ENCODE measurements at places on chromosomes 16 and 17.

- DNase-seq: peak; percentile 67
These were observed 89.8 kb downstream of the CYB561 start for GRCh38 chr17:63356337-63356757.

DNA sequence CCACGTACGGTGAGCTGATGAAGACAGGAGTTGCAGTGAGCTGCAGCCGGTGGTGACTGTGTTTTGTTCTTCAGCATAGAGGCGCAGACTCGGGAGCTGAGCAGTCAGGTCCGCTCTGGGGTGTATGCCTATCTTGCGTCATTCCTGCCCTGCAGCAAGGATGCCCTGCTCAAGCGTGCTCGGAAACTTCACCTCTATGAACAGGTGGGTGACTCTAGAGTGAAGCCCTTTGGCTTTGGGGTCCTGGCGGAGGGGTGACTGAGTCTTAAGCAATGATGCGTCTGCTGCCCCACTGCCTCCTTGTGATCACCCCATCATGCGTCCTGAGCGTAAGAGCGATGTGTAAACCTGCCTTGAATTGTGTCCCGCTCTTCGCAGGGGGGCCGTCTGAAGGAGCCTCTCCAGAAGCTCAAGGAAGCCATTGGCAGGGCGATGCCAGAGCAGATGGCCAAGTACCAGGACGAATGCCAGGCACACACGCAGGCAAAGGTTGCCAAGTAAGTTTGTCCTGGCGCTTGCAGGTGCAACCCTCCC is 22.9 kb downstream of the UBN1 start:
- no peak for DNase-seq

- no peak for DNase-seq
These were observed 142.1 kb downstream of the SLC39A11 start for GRCh38 chr17:72950242-72950931.

- no peak for DNase-seq
These were observed 5.2 kb downstream of the ASGR1 start for GRCh38 chr17:7173687-7174602.

GRCh38 chr16:22355487-22355908 is 18.9 kb downstream of the CDR2 start:
- no peak for DNase-seq

- peak; percentile 94 for DNase-seq
These were observed 44.1 kb downstream of the COG7 start for GRCh38 chr16:23408823-23409298.

DNA sequence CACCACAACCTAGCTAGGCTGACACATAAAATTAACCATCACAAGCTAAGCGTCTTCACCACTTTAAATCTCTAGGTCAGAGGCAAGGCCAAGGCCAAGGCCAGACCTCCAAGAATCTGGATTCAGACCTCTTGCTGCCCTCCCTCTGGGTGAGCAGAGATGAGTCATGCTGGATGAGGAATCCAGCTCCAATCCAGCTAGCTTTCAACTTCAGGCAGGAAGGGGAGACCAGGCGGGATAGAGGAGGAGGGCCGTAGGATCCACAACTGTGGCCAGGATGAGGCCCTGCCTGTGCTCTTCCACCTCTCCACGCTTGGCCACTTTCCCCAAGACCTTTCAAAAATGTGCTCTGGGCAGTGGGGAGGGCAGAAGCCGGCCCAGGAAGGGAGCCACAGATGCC is 14.7 kb downstream of the LRRC75A start:
- DNase-seq: peak; percentile 5

- DNase-seq: no peak
These were observed 10.0 kb upstream of the GAA start for GRCh38 chr17:80091376-80091775.

GRCh38 chr17:50063561-50064252 is 7.8 kb downstream of the ITGA3 start:
- DNase-seq: no peak

- DNase-seq: no peak
These were observed 51.7 kb downstream of the ARHGAP27 start for GRCh38 chr17:45380991-45381390.

GRCh38 chr16:84312783-84313382 is 18.2 kb downstream of the WFDC1 start:
- DNase-seq: no peak

GRCh38 chr17:57269598-57270255 is 13.4 kb downstream of the MSI2 start:
- DNase-seq: no peak

DNA sequence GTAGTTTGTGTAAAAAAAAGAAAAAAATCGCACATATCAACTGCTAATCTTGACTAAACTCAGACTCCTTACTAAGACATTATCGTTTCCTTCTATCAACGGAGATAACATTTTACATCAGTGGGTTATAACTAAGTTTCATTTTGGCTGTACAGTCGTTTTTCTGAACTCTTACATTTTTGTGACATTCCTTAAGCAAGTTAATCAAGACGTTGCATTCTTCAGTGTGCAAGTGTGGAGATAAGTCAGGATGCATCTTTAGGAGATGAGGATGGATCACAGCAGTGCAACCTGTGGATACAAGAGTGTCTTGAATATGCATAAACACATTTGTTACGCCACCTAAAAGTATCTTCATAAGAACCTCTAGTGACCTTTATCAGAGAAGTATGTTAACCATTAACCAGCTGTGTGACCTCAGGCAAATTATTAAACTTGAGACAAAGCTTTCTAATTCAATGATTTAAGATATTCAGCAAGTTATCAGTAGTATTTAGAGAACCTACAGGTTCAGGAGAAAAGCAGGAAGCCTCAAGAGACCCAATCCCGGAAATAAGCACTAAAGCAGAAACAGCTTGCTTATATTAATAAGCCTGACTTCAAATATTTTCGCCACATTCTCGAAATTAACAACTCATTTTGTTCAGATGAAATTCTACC is 9.4 kb downstream of the CMC2 start:
- no peak for DNase-seq

GRCh38 chr17:74433421-74434121 is 1.7 kb downstream of the GPRC5C start:
- DNase-seq: no peak

- DNase-seq: no peak
These were observed 78.5 kb downstream of the MRC2 start for GRCh38 chr17:62705778-62706597.

GRCh38 chr16:89826531-89827382 is 1.5 kb upstream of the SPIRE2 start:
- no peak for DNase-seq
